Right ventricle myocardium inferior (tissue), 1 donor: ENCODE measurements at places on chromosomes 16 and 17. TPM values are rescaled to one million over a fixed set of nuclear protein-coding genes. Genes with fewer than 3 reads are reported as not detected.

DNA sequence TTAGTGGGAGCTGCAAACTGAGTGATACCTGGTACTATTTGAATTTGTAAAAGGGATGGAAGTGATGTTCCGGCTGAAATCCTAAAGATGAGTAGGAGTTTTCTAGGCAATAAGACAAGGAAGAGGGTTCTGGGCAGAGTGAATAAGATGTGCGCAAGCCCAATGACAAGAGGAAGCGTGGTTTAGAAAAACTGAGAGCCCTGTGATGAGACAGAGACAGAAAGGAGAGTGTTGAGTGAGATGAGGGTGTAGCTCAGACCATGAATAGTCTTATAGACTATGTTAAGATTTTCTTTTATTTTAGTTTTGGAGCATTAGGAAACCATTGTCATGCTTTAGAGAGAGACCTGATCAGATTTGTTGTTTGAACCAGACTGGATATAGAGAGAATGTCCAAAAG is 50.2 kb downstream of the COX10 start:
- no peak for DNase-seq

DNA sequence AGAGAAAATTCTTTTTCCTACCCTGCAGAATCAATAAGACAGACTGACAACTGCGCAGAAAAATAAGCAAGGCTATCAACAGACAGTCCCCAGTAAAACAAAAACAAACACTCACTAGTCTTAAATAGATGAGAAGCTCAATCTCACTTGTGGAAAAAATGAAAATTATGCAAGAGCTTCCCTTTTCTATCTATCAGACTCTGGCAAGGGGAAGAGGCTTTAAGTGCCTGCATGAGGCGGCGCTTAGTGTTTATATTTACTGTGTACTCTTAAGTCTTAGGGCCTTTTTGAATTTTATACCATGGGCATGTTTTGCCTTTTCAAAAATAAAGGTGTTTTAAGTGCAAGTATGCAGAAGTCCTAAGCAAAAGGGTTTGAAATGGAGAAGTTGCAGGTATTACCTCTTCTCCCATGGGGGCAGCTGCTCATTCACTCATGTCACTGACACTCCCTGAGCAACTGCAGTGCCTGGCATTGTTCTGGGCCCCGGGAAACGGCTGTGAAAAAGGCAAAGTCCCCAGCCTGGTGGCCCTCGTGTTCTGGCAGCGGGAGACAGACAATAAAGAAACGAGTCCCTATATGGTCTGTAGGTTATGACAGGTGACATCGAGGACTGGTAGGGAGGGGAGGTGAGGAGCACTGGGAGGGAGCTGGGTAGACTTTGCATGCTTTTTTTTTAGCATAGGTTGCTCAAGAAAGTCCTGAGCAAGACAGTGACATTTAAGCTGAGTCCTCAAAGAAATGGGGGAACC is 35.2 kb downstream of the HSBP1 start:
- no peak for DNase-seq

- no peak for DNase-seq
Observed at GRCh38 chr17:79830303-79830702, 8.9 kb downstream of the CBX4 start.

- no peak for DNase-seq
Observed at GRCh38 chr16:80125677-80126076, 415.1 kb upstream of the DYNLRB2 start.

GRCh38 chr16:17339764-17340541 is 130.8 kb downstream of the XYLT1 start:
- DNase-seq: no peak

DNA sequence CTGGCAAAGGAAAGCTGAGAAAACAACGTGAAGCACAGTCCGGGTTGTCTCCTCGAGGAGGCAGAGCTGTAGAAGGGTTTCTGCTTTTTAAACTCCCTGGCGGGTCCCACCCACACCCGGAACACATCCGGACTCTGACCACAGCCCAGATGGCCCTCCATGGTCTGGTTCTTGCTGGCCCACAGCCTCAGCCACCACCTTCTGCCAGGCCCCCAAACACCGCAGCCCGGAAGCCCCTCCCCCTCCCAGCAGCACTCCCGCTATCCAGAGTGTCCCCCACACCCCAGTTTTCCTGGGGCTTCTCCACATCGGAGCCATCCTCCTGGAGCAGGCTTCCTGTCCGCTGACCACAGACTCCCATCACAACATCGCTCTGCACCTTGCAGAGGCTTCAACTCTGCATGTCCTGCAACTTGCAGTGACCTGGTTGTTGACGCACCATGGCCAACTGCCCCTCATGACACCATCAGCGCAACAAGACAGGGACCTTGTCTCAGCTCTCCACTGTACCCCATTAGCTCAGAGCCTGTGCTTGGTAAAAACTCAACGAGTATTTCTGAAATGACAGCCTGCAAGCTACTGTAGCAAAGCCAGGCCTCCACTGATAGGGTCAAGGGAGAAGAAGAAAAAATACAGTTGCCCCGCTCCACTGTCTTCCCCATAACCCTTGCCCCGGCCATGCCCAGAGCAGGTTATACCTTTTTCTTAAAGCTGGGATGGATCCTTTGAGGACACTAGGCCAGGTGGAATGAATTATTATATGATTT is 129.8 kb downstream of the C16orf78 start:
- no peak for DNase-seq

DNA sequence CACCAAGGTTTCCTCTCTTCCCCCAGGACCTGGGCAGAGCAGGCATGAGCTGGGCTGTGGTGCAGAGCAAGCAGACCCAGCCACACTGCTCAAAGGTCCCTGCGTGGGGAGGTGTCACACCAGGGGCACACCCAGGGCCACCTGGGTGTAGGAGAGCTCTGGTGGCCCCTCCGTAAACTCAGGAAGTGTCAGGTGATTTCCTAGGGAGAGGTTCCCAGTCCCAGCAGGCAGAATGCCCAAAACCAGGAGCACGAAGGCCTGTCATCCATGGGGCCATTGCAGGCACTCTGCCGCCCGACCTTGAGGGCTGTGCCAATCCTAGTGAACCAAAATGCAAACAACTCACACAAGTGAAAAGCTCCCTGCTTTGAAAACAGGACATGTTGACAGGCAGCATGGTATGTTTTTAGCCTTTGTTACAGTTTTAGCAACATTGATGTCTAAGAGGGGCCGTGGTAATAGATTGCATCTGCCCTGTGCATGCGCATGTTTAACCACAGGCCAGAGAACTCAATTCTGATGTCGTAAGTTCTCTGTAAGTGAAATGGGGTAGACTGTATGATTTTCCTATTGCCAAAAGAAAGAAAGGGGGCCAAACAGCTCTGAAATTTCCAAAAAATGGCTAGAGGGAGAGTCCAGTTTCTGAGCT is 21.3 kb downstream of the CIBAR2 start:
- no peak for DNase-seq

SLC2A4 gene
- 119 TPM for total RNA-seq

- DNase-seq: peak; percentile 25
Observed at GRCh38 chr16:67652578-67653127, 7.4 kb downstream of the ACD start.

- DNase-seq: no peak
Observed at GRCh38 chr16:88799569-88800276, 3.9 kb upstream of the CDT1 start.

- DNase-seq: no peak
Observed at GRCh38 chr16:1291576-1291974, 17.9 kb upstream of the UBE2I start.

ZACN gene
- total RNA-seq: not detected

C17orf78 gene
- total RNA-seq: not detected

OXLD1 gene
- 18.6 TPM for total RNA-seq

- DNase-seq: no peak
Observed at GRCh38 chr16:57100445-57100844, 8.1 kb downstream of the CPNE2 start.

DNA sequence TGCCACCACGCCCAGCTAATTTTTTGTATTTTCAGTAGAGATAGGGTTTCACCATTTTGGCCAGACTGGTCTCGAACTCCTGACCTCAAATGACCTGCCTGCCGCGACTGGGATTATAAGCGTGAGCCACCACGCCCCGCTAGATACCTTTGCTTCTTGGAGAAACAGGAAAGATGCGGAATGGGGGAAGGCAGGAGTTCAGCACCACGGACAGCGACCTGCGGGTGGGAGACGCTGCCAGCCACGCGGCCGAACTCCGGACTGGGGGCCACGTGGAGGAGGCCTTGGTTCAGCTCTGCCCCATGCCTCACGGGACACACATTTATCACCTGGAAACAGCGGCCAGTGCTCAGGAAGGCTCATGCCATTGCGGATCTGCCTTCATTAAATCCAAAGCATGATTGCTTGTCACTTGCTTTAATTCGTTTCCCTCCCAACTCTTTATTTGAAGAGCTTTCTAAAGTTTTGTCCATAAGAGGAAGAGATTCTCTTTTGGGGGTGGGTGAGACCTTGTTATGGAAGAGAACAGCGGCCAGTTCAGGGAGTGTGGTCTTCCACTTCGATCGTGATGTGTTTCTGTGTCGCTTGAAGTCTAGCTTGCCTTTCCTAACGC is 219.9 kb downstream of the ENGASE start:
- DNase-seq: no peak

GRCh38 chr16:22262460-22262859 is 34.7 kb upstream of the POLR3E start:
- no peak for DNase-seq

- DNase-seq: no peak
Observed at GRCh38 chr16:26344240-26344776, 652.5 kb downstream of the HS3ST4 start.

FNDC8 gene
- total RNA-seq: not detected

DNA sequence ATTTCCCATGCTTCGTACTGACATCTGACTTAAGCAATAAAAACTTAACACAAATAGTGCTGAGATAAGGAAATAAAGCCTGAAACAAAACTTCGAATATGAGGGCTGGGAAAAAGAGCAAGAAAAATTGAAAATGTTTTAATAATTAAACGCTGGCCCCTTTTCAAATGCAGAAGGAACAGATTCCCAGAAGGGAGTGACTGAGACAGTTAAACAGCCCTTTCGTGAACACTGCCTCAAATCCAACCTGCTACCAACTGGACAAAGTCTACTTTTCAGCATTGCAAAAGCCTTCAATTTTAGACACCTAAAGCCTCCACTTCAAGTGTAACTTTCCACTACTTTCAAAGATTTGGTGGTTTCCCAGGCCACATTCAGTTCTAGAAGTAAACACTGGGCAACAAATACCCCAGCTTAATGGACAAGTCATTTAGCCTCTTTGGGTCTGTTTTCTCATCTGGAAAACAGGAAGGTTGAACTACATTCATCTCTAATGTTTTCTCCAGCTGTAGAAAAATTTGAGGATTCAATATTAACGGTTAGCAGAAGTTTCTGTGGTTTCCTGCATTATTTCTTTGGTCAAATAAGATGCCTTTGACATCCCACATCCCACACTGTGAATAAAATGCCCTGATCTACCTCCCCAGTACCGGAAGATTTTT is 11.8 kb downstream of the RFFL start:
- DNase-seq: no peak

GRCh38 chr16:70512456-70512855 is 10.9 kb downstream of the COG4 start:
- DNase-seq: no peak

KCNJ16 gene
- total RNA-seq: not detected

- no peak for DNase-seq
Observed at GRCh38 chr16:84243732-84244131, 3.9 kb upstream of the KCNG4 start.

DNA sequence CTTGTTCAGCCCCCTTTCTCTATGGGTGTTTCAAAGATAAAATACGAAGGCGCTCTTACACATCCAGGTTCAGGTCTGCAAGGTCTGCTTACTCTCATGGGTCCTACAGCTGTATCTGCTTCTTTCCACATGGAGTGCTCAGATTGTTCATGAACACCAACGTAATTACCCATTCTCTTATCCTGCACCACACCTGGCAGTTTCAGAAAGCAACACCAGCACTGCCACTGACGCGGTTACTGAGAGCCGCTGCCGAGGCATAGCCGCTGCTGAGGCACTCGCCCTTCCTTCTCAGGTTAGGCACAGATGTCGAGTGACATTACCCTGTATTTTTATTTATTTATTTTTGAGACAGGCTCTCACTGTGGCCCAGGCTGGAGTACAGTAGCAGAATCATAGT is 147.1 kb downstream of the RPTOR start:
- no peak for DNase-seq

DNA sequence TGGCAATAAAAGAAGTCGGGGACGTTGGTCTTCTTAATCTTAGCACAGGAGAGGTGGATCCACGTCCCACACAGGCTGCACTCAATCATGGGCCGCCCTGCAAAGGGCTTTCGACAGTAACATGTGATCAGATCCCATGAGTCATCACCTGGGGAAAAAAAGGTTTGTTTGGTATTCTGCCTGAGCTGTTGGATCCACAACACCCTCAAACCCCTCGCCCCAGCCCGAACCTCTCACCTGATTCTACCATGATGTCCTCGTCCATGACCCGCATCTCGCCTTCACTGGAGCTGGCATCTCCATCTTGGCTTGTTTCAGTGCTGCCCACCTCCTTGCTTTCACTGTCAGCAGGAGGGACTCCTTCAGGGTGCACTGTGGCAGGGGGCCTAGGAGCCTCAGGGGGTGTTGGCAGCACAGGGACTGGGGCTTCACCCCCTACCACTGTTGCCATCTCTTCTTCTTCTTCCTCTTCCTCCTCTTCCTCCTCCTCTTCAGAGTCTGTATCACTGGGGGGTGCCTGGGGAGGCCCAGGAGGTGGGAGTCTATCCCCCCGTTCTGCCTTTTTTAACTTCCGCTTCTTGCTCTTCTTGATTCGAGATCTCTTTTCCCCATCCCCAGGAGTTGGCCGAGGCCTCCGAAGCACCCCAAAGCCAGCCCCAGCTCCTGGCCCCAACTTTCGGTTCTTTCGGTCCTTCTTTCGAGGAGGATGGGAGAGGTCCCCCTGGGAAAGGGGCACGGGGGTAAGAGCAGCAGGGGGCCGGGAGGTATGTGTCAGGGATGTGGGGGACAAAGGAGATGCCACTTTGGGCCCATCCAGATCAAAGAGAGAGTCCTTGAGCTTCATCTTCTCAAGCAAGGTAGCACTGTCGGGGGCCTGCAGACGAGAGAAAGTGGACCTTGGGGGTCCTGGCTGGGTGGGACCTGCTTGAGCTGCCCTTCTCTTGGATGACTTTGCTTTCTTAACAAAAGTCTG is 1.7 kb upstream of the DVL2 start:
- DNase-seq: no peak

XYLT1 gene
- total RNA-seq: 1.8 TPM

- DNase-seq: no peak
Observed at GRCh38 chr16:82081264-82081663, 46.2 kb downstream of the HSD17B2 start.

BCL6B gene
- total RNA-seq: 14.0 TPM

RDM1 gene
- not detected for total RNA-seq

GRCh38 chr16:8905795-8906591 is 23.8 kb downstream of the LITAFD start:
- DNase-seq: no peak

DNA sequence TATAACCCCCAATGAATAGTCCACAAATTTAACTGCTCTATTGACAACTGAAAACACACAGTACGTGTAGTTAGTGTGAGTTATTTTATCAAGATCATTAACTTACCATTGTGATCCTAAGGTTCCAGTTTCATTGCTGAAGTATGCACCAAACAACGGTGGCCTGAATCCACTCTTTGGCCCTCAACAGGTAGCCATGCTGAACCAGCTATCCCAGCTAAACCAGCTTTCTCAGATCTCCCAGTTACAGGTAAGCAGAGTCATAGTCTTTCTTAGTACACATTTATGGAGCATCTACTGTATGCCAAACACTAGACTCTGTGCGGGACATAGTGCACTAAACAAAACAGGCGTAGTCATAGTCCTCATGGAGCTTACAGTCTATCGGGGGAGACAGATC is 40.3 kb upstream of the SLC5A11 start:
- no peak for DNase-seq
